Aorta (tissue), 5 donors: ENCODE measurements at places on chromosomes 5 and 9. TPM values are rescaled to one million over a fixed set of nuclear protein-coding genes. Genes with fewer than 3 reads are reported as not detected.

BNC2 gene
- 69.0 TPM for total RNA-seq

PDGFRB gene
- 217 TPM for total RNA-seq

DNA sequence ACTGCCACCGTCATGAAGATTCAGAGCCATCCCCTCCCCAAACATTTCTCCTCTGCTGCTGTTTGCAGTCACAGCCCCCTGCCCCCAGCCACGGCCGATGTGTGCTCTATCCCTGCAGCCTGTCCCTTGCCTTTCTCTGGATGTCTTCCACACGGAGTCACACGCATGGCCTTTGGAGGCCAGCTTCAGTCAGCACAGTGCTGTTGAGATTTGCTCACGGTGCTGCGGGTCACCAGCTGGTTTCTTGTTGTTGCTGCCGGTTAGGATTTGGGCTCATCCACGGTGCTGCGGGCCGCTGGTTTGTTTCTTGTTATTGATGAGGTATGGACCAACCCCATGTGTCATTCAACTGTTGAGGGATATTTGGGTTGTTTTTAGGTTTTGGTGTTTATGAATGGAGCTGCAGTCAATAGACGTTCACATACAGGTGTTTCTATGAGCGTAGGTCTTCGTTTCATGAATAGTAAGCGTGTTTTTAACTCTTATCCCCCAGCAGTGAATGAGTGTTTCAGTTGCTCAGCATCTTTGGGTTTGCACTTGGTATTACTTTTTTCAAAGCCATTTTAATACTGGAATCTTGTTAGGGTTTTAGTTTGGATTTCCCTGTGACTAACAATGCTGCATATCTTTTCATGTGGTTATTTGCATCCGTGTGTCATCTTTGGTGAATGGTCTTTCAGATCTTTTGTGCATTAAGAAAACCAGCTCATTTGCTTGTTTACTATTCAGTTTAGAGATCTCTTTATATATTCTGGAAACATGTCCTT lies 57.6 kb downstream of the AHRR start:
- DNase-seq = peak; percentile 59

DNA sequence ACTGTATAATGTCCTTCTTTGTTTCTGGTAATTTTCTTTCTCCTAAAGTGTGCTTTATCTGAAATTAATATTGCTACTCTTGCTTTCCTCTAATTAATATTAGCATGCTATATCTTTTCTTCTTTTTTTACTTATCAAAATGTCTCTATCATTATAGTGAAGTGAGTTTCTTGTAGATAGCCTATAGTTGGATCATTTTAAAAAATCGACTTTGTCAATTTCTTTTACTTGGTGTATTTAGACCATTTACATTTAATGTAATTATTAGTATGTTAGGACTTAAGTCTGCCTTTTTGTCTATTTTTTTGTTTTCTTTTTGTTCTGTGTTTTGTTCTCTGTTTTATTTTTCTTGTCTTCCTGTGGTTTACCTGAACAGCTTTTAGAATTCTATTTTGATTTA lies 35.4 kb upstream of the RNF130 start:
- DNase-seq = no peak

- no peak for DNase-seq
Measured at GRCh38 chr9:114898741-114899140, 31.6 kb downstream of the TNFSF8 start.

TBC1D9B gene
- 120 TPM for total RNA-seq

- DNase-seq = no peak
Measured at GRCh38 chr9:99169982-99170761, 51.6 kb downstream of the ALG2 start.

ENTPD2 gene
- 1.7 TPM for total RNA-seq
